ENCODE measurements at places on chromosomes 13 and 19.
A peak's percentile ranks its signal among the peaks of the same experiment; 100 is the strongest.

DNA sequence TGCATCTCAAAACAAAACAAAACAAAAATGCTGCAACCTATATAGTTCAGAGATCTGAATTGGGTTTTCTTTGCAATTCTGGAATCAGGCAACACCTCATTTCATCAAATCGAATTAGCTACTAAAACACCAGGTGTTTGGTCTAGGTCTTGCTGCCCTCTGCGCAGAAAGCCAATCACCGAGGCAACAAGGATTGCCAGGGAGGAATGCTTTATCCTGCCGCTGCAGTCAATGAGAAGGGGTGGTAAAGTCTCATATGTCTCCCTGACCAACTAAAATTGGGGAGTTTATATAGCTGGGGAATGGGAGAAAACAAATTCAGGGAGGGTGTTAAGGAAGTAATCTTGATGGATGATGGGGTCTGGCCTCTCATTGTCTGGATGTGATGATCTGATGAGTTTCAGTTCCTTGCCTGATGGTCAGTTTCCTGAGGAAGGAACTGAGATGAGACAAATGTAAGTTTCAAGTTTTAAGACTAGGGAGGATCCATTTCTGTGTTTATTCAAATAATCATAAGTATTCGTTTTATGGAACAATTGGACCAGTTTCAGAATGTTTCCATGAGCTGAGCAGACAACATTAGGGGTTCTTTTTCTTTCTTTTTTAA, 5.0 kb upstream of the YJU2 start:
- no peak for ATAC-seq

GRCh38 chr13:27961227-27962085, 7.7 kb downstream of the CDX2 start:
- ATAC-seq, result no peak

- no peak for ATAC-seq
These were observed 16.6 kb downstream of the TEX30 start for GRCh38 chr13:102757006-102757405.

DNA sequence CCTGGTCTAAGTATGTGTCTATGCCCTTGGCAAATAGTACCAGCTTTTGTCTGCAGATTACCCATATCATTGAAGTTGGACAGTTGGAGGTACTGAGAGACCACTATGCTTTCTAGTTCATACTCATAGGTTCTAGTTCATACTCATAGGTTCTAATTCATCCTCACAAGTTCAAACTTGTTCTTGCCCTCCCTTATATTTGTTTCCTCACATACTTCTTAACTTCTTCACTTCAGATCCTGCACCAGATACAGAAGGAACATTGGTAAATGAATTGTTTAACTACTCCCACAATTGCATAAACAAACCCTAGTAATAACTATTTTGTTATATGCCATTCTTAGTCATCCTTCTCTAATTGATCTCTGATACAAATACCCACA, 172.2 kb downstream of the SLITRK1 start:
- no peak for ATAC-seq

DNA sequence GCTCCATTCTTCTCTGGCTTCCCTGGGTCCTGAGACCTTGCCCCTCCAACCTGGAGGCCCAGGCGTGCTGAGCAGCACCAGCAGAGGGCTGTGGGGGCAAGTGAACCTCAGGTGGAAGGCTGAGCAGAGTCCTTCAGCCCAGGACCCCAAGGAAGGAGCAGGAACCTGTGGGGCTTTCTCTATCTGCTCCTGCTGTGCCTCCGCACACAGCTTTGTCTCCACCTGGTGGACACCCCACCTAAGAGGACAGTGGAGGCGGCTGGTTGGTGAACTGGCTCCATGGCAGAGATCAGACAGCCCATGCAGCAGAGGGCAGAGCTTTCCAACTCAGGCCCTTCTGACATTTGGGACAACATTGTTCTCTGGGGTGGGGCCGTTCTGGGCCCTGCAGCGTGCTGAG, 19.7 kb downstream of the ZFR2 start:
- ATAC-seq, result peak; percentile 90

DNA sequence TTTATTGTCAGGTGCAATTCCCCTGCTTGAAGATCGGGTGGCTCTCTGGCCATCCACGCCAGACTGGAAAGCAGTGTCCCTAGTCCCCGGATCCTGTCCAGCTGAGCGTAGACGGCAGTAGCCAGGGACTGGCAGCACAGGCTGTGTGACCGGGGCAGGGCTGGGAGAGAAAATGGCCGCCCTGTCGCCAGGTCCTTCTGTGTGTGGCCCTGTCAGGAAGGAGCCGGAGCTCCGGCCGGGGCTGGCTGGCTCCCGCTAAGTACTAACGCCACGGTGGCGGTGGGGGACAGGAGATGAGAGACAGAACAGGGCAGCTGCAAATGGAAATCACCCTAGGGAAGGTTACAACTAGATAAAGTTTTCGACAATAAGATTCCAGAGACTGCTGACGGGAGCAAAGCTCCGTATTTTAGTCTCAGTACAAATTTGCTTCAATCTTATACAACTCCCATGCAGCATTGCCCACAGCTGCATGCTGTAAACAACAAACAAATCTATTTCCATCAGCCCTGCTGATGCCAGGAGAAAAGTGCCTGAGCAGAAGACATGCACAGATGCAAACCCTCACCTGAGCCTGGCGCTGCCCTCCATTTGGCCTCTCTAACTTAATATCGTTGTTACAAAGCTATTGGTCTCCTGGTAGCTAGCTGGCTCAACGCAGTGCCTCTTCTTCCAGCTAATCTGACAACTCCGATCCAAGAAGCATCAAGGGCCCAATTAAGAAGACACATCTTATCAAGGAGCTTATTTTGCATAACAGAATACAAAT, 253.0 kb downstream of the TSHZ3 start:
- ATAC-seq, result peak; percentile 79

- no peak for ATAC-seq
These were observed 8.3 kb upstream of the TUBGCP3 start for GRCh38 chr13:112596235-112596634.

- ATAC-seq, result no peak
These were observed 226.5 kb downstream of the FOXO1 start for GRCh38 chr13:40439928-40440327.

DNA sequence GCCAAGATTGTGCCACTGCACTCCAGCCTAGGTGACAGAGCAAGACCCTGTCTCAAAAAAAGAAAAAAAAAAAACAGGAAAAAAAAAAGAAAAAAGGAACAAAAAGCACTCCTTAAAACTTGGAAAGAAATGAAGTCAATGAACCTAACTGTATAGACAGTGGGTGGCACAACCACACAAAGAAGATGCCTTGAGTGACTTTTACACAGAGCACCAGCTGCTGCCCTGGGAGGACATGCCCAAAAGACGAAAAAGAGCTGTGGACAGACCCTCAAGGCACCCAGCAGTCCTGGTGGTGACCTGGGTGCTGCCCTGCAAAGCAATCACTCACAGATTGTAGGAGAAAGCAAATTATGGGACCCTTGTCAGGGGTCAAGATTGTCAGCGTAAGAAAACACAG, 5.9 kb upstream of the LAMP1 start:
- ATAC-seq, result no peak

GRCh38 chr19:53552001-53552721, 14.2 kb downstream of the ZNF331 start:
- ATAC-seq, result no peak

DNA sequence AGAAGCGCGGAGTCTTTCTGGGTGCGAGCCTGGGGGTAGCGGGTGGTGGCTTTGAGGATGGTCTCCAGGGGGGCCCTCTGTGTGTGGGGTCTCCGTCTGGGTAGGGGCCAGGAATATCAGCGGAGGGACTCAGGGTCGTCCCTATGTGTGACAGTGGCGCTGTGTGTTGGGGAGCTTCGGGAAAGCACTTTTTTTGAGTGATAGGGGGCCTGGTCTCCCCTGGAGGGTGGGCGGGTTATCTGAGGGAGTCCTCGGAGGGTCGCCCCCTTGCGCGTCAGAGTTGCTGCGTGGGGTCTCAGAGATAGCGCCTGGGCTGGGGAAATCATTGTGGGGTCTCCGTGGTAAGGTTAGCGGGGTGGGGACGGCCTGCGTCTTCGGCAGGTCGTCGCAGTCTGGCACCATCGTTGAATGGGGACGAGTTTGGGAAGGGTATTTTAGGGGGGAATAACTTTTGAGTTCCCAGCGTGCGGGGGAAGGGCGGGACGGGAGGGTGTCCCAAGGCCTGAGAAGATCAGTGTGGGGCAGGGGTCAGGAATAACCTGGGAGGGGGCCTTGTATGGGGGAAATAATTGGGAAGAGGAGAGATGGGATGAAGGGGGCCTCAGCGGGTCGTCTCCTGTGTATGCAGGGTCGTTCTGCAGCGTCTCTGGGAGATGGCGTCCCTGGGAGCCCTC, 857 bp downstream of the IER2 start:
- ATAC-seq, result no peak

- no peak for ATAC-seq
These were observed 14.9 kb downstream of the CEBPA start for GRCh38 chr19:33287438-33287837.

GRCh38 chr19:34888091-34888490, 38.6 kb upstream of the ZNF30 start:
- ATAC-seq, result no peak

DNA sequence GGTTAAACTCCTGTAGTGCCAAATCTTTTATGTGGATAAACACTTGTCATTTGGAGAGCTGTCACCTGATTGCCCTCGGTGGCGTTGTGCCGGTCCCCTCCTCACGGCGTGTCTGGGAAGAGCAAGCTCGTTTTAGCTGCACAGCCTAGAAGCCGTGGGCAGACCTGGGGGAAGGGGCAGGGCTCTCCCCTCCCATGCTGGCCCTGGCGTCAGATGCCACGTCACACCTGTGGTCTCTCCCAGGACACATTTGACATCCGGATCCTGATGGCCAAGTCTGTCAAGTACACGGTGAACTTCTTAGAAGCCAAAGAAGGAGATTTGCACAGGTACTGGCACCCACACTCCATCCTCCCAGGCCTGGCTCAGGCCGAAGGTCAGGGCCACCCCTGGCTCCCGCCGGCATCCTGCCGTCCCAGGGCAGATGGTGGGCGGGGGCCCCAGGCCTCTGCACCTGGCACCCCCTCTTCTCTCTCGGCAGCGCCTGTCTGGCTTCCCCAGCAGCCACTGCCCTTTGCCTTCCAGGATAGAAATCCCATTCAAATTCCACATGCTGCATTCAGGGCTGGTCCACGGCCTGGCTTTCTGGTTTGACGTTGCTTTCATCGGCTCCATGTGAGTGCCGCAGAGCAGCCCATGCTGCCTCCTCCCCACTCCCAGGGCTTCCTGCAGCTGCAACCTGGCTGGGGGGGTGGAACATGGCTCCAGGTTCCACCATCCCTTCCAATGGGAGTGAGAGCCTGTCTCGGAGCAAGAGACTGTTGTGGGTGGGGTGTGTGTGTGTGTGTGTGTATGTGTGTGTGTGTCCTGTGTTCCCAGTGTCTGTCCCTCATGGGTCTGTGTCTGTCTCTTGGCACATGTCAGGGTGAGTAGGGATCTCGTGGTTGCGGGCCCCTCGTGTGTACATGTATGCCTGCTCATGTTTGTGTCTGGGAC, 8.8 kb downstream of the YIPF2 start:
- no peak for ATAC-seq

DNA sequence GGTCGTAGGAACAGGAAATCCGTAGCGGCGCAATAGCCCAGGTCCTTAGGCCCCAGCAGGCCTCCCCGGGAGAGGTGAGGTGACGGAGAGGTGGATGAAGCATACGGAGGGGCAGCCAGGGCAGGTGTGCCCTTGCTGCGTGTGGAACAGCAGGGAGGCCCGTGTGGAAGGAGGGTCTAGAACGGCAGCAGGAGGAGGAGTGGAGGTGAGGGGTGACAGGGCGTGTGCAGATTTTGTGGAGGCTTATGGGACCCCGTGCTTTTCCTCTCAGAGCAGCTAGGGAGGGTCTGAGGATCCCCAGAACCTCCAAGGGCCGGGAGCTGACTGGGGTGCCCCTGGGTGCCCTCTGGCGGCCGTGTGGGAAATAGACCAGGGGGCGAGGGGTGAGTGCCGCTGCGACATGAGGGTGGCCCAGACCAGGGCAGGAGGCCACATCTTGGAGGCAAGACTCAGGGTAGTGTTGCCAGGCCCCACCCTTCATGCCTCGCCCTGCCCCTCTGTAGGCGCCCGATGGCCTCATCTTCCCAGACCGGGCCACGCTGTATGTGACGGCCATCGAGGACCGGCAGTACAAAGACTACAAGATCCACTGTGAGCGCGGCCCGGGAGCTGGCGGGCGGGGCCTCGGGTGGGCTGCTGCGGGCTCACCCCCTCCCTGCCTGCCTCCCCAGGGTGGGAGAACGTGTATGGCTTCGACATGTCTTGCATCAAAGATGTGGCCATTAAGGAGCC, 5.0 kb upstream of the ADM5 start:
- ATAC-seq, result peak; percentile 12

DNA sequence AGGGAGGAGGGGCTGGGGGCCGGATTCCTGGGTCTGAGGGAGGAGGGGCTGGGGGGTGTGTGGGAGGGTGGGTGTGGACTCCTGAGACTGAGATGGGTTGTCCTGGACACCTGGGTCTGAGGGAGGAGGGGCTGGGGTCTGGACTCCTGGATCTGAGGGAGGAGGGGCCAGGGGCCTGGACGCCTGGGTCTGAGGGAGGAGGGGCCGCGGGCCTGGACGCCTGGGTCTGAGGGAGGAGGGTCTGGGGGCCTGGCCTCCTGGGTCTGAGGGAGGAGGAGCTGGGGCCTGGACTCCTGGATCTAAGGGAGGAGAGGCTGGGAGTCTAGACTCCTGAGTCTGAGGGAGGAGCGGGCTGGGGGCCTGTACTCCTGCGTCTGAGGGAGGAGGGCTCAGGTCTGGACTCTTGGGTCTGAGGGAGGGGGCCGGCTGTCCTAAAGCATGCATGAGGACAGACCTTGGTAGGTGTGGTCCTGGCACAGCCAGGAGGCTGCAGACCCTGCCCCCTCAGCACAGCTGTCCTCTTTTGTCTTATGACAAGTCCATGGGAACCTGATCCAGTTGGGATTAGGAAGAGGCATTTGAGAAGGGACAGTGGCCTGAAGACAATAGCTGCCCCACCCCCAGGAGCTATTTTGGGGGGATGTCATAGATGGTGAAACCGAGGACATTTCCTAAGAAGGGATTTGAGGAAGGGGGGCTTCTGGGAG, 1.3 kb downstream of the TNNT1 start:
- no peak for ATAC-seq

DNA sequence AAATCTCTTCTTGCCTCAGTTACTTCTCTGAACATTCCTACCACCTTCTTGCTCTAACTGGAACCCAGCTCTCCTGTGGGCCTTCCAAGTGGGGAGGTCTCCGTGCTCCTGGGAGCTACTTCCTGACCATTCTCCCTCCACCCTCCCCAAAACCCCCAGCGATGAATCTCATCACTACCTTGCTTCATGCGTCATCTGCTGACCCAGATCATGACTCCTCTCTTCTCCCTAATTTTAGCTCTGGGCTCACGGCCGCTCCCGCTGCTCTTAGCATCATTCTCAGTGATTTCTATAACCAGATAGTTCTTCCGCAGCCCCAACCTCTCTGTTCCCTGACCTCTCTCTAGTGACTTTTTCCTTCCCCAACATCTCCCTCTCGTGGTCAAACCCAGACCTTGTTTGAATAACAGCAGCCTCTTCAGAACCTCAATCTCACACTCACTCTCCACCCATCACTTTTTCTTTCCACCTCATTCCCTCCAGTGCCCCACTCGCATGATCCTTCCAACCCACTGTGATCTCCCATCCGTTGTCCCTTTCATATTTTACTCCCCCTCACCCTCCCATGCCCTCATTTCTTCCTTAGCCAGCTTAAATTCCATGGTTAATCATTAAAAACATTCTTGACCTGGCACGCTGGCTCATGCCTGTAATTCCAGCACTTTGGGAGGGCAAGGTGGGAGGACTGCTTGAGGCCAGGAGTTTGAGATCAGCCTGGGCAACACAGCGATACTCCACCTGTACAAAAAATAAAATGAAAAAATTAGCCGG, 21.8 kb downstream of the MRPS12 start:
- no peak for ATAC-seq

- no peak for ATAC-seq
These were observed 89.0 kb upstream of the CSNK1A1L start for GRCh38 chr13:37194428-37194861.
